ENCODE measurements at places on chromosomes 2 and 18.

- DNase-seq: no peak
Measured at GRCh38 chr2:98472132-98472650, 27.5 kb downstream of the INPP4A start.

DNA sequence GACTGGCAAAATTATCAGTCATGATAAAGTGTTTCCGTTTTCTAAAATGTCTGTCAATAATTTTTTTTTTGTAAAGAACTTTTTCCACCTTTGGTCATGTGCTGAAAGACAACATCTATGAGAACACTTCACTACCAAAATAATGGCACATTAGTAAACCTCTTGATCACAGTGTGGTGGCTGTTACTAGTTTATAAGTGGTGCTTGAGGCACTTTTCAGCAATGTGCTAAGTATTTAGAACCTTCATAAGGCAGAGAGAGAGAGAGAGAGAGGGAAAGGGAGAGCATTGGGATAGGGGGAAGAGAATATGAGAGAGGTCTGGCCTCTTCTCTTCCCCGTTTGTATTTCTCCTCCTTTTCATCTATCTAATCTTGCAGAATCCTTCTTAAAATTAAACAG lies 1.1 kb upstream of the NYAP2 start:
- DNase-seq: no peak

- no peak for DNase-seq
Measured at GRCh38 chr18:69401972-69402532, 1.4 kb downstream of the DOK6 start.

DNA sequence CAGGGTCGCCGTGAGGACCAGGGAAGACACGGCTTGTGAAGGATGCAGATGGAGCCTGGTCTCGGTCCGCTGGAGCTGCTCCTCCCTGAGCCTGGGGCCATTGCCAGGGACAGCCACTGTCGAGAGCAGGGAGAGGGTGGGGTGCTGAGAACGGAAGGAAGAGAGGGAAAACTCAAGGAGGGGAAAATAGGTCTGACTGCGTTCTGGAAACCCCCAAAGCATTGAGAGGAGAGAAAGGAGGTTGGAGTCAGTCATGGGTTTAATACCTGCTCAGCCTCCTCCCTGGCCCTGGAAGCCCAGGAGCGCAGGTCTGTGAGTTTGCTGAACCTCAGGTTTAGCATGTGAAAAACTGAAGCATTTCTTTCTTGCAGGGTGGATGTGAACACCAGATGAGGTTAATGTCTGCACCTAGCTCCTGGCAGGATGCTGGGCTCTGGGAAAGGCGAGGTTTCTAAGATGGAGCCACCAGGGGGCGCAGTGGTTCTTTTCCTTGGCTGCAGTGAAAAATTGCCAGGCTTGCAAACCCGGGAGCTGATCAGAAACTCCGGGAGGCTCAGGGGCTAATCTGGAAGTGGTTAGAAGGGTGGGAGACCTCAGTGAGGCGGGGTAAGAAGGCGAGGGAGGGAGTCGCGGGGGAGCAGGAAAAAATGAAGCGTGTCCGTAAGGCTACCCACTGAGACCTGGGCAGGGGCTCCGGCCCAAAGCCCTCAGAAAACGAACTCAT lies 33.6 kb upstream of the RNF149 start:
- DNase-seq: peak; percentile 87

DNA sequence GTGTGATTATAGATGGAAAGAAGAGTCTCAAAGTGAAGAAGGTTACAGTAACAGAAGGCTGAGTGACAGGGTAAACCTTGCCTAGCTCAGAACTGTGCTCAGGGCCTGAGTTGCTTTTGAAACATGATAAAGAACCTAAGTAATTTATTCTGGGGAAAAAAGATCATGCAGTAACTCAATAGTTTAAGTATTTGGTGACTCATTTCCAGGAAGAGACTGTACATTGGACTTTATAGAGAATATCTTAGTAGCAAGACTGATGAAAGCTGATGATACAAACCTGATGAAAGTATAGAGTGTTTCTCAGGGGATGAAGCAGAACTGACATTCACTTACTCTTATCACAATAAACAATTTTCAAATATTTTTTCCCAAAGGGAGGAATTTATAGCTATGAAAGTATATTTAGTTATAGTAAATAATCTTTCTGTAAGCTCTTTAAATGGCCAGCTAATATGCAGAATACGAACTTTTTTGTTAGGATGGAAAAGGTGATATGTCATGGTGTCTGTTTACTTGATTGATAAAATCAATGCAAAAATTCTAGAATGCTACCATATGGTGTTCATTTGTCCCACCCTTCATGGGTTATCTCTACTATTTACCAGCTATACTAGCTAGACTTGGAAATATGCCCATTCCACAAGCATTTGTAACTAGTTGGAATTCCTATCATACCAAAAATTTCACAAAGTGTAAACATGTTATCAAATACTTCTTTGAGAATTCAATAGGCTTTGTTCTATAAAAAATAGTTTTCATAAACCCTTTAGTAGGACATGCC lies 1265.5 kb upstream of the ACVR2A start:
- DNase-seq: no peak

GRCh38 chr18:8609659-8610458 lies 622 bp downstream of the RAB12 start:
- DNase-seq: no peak

GRCh38 chr2:1375794-1376193 lies 37.5 kb upstream of the TPO start:
- no peak for DNase-seq

DNA sequence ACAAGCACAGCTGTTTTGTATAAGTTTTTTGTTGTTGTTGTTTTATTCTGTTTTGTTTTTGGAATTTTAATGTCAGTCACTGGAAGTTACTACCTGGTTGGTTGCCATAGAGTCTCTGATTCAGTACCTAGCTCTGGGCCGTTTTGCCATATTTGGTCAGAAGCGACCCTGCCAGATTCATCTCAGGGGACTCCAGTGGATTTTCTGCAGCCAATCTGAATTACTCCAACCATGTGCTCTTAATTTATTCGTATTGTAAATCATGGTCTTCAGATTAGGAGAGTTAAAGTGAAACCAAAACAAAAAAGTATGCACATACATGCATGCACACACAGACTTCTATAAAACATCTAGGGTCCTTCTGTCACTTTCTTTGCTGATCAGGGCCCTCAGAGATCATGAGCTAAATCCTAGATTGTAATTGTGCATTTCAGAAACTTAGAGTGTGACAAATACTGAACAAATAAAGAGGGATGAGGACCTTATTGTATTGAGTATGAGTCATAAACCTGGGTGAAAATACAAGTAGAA lies 317.4 kb upstream of the UBE2E3 start:
- DNase-seq: no peak

DNA sequence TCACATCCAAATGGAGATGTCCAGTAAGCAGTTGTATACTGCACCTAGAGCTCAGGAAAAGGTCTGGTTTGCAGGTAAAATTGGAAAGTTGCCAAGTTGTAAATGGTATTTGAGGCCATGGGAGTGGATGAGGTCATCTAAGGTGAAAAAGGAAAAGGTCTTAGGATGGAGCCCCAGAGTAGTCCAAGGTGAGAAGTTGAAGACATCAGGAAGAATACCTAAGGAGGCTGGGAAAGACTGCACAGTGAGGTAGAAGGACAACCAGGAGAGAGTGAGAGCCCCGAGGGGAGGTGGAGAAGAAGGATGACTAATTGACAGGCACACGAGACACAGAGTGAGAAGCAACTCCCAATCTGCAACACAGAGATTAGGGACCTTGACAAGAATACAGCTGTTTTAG lies 10.7 kb downstream of the DPP4 start:
- DNase-seq: no peak

DNA sequence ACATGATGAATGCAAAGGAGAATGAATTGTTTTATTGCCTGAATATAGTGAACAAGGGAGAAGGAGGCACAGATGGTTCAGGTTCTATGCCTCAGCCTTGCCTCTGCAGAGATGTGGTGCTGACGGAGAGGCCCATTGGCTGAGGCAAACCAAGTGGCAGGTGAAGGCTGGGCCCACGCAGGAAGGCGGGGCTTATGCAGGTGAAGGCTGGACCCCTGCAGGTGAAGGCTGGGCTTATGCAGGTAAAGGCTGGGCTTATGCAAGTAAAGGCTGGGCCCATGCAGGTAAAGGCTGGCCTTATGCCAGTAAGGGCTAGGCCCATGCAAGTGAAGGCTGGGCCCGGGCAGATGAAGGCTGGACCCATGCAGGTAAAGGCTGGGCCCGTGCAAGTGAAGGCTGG lies 414.7 kb downstream of the LRATD1 start:
- no peak for DNase-seq

- no peak for DNase-seq
Measured at GRCh38 chr2:231533086-231533776, 3.0 kb upstream of the NMUR1 start.

- no peak for DNase-seq
Measured at GRCh38 chr18:56501896-56502295, 136.5 kb downstream of the TXNL1 start.

DNA sequence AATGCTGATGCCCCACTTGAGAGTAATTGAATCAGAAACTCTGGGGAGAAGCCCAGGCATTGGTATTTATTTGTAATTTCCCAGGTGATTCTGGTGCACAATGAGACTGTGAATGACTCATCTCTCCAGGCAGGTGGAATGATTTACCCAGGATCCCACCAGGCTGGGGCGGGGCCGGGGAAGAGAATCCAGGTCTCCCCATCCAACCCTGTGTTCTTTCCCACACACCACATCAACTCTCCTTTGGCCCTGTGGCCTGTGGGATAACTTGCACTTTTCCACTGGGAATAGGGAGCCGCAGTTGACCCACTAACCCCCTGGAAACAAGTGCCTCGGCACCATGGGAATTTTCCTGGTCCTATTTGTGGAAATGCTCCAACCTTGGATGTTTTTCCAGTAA lies 409.8 kb downstream of the ZNF521 start:
- no peak for DNase-seq

- peak; percentile 18 for DNase-seq
Measured at GRCh38 chr2:239772721-239773120, 252.4 kb downstream of the NDUFA10 start.

- no peak for DNase-seq
Measured at GRCh38 chr2:18413676-18414396, 146.6 kb downstream of the RDH14 start.

DNA sequence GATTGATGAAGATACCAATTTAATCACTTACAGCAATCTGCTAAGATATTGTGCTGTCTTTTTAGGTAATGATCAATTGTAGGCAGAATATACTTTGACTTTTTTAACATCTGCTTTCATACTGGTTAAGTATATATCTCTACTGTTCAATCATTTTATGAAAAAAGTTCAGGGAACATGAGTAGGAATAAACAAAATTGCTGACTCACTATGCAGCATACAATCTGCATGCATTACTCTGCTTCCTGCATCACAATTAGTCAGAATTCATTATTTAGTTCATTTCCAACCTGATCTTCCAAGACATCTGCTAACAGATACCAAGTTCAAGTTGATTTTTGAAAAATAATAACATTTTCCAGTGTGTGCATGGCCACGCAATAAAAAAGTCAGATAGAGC lies 1430.4 kb upstream of the LRRTM1 start:
- no peak for DNase-seq

DNA sequence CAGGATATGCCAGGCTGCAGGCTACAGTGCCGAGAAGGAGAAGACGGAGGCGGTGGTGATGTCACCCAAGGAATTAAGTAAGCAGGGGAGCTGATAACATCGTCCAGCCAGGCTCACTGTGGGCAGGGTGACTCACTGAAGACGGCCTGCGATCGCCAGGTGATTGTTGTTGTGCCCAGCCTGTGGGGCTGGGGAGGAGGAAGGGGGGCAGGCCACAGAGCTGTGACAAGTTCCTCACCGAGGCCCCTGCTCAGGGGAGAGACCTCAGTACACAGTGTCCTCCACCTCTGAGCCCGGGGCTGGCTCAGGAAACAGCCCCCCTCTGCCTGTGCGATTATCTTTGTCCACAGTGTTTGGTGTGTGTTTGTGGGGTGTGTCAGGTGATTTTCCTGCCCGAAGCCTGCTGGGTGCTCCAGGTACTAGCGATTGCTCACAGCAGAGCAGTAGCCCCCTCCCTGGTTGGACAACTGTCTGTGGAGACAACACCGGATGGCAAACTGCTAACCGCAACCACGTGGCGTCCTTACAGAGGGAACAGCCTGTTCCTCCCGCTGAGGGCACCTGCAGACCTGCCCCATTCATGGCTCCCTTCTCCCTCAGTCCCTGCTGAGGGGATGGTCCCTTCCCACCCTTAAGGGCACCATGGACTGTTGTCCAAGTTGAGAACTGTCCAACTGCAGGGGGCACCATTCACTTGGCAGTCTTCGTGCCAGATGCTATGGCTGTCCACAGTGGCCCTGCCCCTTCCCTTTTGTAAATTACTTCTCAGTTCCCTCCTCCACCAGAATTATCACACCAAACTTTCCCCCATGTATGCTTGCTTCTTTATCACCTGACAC lies 95.1 kb downstream of the ZFP36L2 start:
- no peak for DNase-seq

- peak; percentile 83 for DNase-seq
Measured at GRCh38 chr2:150485114-150485870, 2.2 kb downstream of the RND3 start.

GRCh38 chr2:182822733-182823132 lies 43.7 kb downstream of the FRZB start:
- DNase-seq: no peak

DNA sequence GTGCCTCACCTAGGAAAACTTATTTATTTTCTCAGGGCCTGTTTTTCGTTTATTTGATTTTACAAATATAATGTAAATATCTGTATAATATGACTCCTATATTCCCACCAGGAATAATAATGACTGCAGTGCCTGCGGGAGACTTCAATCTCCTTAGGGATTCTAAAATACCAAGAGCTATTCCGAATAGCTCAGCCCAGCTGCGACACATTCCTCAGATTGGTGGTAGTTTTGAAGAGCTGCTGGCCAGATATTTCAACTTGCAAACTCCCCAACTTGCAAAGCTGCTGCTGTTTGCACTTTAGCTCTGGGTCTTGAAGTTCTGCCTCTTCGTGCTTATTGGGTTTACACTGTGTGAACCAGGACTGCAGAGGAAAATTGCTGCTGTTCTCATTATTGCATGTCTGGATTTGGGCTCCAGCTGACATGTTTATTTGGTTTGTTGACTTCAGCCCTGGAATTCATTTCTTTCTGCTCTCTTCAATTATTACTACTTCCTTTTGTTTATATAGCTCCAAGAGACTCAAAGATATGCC lies 480.2 kb upstream of the CHST9 start:
- no peak for DNase-seq

DNA sequence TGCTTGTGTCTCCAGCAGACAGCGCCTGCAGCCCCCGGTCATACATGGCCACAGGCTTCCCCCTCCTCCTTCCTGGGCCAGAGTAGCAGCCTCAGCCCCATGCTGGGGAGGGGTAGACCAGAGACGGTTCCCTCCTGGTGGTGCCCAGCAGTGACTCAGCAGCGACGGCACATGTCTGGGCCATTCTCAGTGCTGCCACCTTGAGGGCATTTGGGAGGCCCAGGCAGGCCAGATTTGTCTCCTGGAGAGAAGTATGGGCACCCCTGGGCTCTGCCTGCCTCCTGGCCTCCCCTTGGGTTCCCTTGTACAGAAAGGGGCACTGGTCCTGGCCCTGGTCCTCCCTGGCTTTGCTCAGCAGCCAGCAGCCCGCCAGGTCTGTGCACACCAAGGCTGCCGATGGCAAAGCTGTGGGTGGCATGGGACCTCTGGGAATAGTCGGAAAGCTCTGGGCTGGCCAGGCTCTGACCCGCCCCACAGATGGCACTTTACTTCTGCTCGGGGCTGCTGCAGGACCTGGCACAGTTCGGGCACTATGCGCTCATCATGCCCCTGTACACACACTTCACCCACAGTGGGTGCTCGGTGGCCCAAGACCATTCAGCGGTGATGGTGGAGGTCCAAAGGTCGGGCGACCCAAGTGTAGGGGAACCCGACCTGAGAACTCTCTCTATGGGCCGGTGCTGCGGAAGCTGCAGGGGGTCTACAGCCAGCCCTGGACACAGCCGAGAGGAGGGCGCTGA lies 11.4 kb upstream of the ALPI start:
- no peak for DNase-seq

Data from sciatic nerve (tissue), 2 donors.